Uterus (tissue), 4 donors: ENCODE measurements at places on chromosomes 11 and 22. TPM values are rescaled to one million over a fixed set of nuclear protein-coding genes. Genes with fewer than 3 reads are reported as not detected.

GRCh38 chr11:12862696-12863469 lies 146.2 kb upstream of the RASSF10 start:
- H3K4me1 ChIP-seq = no peaks in the 10 kb centered on the region
- no peaks in the 10 kb centered on the region for H3K27me3 ChIP-seq
- peak overlapping the region; percentile 14 for H3K4me3 ChIP-seq
- H3K27ac ChIP-seq = peak overlapping the region; percentile 80
- H3K36me3 ChIP-seq = no peaks in the 10 kb centered on the region

DNA sequence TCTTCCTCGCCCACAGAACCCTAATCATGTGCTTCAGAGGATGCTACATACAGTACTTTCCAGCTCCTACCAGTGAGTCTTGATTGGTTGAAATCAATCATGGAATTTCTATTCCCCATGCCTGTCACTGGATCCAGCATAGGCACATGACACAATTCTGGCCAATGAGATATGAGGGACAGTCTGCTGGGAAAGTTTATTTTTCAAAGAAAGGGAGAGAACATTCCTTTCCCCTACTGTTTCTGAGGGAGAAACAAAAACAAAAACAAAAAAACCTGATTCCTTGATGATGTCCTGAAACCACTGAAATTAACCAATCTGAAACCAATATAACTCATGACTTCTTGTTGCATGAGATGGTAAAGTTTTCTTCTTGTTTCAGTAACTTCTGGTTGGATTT lies 3.3 kb upstream of the RCN1 start:
- no peaks in the 10 kb centered on the region for H3K4me1 ChIP-seq
- H3K4me3 ChIP-seq = no peak overlapping the region
- no peaks in the 10 kb centered on the region for H3K36me3 ChIP-seq
- no peak for DNase-seq
- H3K27me3 ChIP-seq = no peaks in the 10 kb centered on the region

- H3K36me3 ChIP-seq = no peaks in the 10 kb centered on the region
- DNase-seq = peak; percentile 71
- no peaks in the 10 kb centered on the region for H3K4me1 ChIP-seq
- no peak overlapping the region for H3K27ac ChIP-seq
- no peaks in the 10 kb centered on the region for H3K27me3 ChIP-seq
These were observed 57.6 kb downstream of the SYN3 start for GRCh38 chr22:33000342-33001280.

- no peaks in the 10 kb centered on the region for H3K36me3 ChIP-seq
- no peak for DNase-seq
- no peak within 1 kb of the TSS for H3K27ac ChIP-seq
- no peaks in the 10 kb centered on the region for H3K4me1 ChIP-seq
These were observed at the start of gene IGSF22 for GRCh38 chr11:18726040-18726439. Gene IGSF22 (minus strand): TSS chr11:18726188. CDS start chr11:18724236, 1,952 bp downstream.

GLB1L2 gene
- total RNA-seq = 28.2 TPM

DNA sequence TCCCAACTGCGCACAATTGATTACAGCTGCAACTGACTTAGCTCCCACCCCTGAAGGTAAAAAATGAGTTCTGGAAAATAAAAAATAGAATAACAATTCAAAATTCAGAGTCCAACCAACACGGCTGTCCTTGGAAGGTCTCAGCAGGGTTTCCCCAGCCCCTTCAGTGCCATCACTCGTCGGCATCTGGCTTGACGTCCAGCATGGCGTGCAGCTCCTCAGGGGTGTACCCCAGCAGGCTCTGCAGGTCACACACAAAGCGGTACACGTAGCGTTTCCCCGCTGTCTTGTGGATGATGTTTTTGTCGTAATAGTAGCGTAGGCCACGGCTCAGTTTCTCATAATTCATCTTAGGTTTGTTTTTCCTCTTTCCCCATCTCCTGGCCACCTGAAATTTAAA lies 125.2 kb downstream of the ETS1 start:
- H3K27me3 ChIP-seq = no peaks in the 10 kb centered on the region
- no peaks in the 10 kb centered on the region for H3K36me3 ChIP-seq
- H3K27ac ChIP-seq = no peak overlapping the region
- H3K4me1 ChIP-seq = peaks cover 5% of the 10 kb centered on the region
- DNase-seq = no peak

- no peaks in the 10 kb centered on the region for H3K4me1 ChIP-seq
- no peaks in the 10 kb centered on the region for H3K27me3 ChIP-seq
- H3K4me3 ChIP-seq = no peak overlapping the region
- H3K27ac ChIP-seq = no peak overlapping the region
These were observed 908.8 kb downstream of the OPCML start for GRCh38 chr11:132623511-132623910.

P4HA3 gene
- total RNA-seq = 0.51 TPM

F2 gene
- not detected for total RNA-seq

DEFB131B gene
- not detected for total RNA-seq

DNA sequence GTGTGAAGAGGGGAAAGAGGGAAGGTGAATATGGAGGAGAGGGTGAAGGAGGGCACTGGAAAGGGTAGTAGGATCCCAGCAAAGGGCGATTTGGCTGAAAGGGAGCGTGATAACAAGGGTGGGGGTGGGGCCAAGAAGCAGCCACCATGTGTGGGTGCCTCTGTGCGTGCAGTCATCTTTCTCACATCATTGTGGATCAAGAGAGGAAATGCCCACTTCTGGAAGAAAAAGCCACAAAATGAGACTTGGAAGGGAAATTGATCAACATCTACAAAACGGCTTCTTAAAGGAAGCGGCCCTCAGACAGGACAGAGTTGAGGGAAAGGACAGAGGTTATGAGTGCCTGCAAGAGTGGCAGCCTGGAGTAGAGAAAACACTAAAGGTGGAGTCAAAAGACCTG lies 1.2 kb upstream of the CXCR5 start:
- no peaks in the 10 kb centered on the region for H3K27me3 ChIP-seq
- no peak overlapping the region for H3K4me3 ChIP-seq
- no peaks in the 10 kb centered on the region for H3K4me1 ChIP-seq
- H3K27ac ChIP-seq = no peak overlapping the region

DNA sequence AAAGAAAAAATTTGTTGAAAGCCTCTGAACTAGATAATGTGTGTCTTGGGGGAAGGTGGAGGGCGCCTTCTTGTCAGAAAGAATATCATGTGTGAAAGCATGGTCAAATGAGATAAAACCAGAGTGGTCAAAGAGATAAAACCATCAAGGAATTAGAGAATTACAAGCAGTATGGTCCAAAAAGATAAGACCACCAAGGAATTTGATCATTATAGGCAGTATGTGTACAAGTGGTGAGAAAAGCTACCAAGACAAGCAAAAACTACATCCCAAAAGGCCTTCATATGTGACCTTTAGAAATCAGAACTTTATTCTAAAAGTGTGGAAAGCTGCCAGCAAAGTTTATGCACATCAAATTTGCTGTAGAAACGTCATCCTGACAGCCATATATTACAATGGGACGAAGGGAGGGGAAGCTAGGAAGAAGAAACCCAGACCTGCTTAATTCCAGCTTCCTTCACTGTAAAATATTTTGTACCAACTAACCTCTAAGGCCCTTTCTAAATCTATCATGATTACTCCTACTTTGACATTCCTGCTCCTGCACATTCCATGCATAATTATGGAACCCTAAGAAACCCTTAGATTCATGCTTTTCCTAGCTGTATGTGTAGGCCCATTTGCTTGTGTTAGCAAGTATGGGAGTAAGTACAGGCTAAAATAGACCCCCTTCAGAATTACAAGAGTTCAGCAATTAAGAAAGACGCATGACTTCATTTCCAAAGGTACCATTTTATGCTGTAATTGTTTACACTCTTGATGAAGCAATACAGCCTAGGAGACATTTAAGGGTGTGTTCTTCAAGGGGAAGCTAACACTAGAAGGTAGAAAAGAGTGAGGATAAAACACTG lies 51.6 kb downstream of the LGR4 start:
- no peaks in the 10 kb centered on the region for H3K4me1 ChIP-seq
- H3K27me3 ChIP-seq = no peaks in the 10 kb centered on the region
- DNase-seq = no peak
- H3K27ac ChIP-seq = no peak overlapping the region

GRCh38 chr11:27218421-27219038 lies 144.5 kb downstream of the CCDC34 start:
- H3K27ac ChIP-seq = no peak overlapping the region
- no peak overlapping the region for H3K4me3 ChIP-seq
- no peak for DNase-seq
- peaks cover 19% of the 10 kb centered on the region for H3K4me1 ChIP-seq

IGF2 gene
- 54.1 TPM for total RNA-seq

GRCh38 chr11:13224324-13224723 lies 53.3 kb upstream of the BMAL1 start:
- H3K4me3 ChIP-seq = no peak overlapping the region
- no peak overlapping the region for H3K27ac ChIP-seq
- DNase-seq = no peak
- no peaks in the 10 kb centered on the region for H3K4me1 ChIP-seq

SOX10 gene
- not detected for total RNA-seq

TMPRSS4 gene
- total RNA-seq = 0.88 TPM
